ENCODE measurements at places on chromosomes 2 and 18.
A peak's percentile ranks its signal among the peaks of the same experiment; 100 is the strongest.

DNA sequence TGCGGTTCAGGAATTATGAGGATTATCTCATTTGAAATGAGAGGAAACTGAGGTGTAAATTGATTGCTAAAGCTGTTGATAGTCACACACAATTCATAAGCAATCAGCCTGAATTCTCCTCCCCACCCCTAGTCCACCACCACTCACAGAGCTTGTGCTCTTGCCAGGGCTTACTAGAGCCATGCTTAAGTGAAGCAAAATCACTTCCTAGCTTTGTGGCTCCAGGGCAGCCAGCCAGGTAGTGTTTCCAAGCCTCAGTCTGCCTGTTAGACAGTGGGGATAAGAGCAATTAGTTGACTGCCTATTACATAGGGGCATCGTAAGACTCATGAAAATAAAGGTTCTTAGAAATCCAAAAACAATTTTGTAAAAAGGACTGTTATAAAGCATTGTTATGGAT lies 87.2 kb downstream of the PKP4 start:
- DNase-seq: no peak

DNA sequence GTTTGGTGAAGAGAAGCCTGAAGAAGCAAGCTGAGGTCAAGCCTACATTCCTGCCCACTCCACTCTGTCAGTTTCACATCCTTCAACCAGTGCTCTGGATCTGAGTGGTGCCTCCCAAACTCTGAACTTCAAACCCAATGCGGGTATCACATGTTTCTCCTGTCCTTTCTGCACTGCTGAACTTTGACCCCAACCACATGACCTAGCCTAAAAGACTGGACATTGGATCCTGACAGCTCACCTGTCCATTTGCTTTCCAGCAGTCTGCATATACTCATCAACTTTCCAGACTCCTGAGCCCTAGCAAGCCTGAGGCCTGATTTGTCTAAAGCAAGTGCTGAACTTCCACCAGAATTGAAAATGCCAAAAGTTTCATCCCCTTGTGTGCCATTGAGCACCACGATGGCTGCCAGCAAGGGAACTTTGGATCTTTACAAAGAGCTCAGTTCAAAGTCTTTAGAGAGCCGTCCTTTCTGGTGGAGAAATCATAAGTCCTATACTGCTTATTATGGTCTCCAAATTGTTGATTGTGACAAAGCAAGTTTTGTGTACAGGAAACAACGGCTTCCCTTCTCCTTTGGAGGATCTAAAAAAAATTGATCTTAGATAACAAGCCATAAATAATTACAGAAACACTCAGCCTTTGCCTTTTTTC lies 37.6 kb upstream of the ITGA6 start:
- DNase-seq: no peak

- no peak for DNase-seq
Observed at GRCh38 chr2:121185571-121186074, 99.4 kb downstream of the TFCP2L1 start.

DNA sequence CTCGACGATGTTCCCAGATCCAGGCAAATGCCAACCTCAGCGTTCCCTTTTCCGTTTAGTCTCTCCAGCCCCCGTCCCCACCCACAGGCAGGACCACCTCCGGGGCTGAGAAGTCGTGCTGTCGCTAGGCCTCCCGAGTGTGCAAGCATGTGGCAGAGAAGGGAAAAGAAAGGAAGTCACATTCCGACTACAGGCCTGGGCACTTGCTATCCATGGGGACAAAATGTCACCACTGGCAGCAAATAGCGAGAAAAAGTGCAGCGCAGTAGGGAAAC lies 420 bp downstream of the PIGN start:
- peak; percentile 55 for DNase-seq

DNA sequence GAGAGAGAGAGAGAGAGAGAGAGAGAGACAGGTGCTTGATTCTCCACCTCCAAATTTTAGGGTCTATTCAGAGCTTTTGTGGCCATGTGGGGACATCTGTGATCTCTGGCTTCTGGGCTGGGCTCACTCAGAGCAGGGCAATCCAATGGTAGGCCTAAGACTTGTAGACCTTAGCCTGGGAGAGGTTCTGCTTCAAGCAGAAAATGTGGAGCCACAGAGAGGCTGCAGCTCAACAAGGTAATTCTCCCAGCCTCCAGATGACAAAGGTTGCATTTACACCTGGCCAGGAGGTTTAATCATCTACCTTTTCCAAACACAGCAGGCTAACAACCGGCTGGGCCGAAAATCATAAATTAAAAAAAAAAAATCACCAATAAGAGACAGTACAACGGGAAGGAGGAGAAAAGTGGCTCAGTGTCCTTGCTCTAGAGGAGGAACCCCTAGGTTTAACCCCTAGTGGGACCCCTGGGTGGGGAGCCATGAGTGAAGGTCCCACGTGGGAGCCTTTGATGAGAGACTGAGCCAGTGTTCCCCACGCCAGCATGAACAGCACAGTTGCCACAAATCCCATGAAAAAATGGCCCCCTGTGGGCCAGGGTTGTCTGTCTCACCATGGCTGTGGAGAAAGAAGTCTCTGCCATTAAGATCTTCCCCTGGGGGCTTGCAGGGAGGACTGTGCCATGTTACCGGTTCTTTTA lies 124.0 kb upstream of the GATA6 start:
- no peak for DNase-seq

GRCh38 chr2:163734401-163734800 lies 1.4 kb downstream of the FIGN start:
- DNase-seq: no peak

DNA sequence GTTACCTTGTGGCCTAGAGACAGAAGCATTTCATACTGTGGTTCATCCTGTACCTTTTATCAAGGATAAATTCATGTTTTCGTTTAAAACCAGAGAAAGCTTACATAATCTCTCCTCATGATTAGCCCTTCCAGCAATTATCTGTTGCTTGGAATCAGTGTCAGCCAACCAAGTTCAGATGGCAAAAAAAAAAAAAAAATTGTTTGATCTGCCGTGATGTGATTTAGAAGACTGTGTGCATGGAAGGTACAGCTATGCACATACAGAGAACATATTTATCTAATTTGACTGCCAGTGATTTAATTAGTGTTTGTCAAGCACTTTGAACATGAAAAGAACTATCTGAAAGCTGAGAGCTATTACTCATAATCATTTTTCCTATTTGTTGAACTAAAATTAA lies 180.9 kb downstream of the ZEB2 start:
- no peak for DNase-seq

- no peak for DNase-seq
Observed at GRCh38 chr2:52264488-52264887, 1232.6 kb upstream of the NRXN1 start.

DNA sequence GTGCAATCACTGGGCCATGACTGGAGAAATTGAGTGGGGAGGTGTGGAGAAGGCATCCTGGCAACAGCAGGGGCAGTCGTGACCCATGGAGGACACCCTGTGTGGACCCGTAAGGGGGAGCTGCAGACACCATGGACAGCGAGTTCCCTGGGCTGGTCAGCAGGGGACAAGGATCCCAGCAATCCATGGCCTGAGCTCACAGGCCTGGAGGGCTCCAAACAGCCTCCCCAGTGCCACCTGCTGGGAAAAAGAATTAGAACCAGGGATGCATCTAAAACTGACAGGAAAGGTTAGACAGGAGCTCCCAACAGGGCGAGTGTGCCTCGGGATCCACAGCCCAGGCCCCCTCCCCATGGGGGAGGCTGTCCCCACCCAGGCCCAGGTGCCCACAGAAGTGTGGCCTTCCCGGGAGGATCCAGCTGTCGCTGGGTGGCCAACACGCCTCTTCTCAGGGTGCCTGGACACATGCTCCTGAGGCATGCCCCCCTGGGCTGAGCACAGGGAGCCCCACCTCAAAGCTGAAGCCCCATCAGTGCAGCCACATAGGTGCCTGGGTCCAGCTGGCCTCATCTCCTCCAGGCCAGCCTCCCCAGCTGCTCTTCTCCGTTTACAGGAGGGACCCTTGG lies 20.5 kb upstream of the KIF1A start:
- no peak for DNase-seq

DNA sequence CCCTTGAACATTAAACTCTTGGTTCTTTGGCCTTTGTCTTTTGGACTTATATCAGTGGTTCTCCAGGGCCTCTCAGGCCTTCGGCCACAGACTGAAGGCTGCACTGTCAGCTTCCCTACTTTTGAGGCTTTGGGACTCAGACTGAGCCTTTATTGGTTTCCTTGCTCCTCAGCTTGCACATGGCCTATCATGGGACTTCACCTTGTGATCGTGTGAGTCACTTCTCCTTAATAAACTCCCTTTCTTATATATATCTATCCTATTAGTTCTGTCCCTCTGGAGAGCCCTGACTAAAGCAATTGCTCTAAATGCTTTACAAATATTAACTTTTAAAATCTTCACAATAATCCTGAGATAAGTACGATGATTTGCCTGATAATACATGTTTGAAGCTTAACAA lies 353.6 kb upstream of the TRIB2 start:
- DNase-seq: no peak

DNA sequence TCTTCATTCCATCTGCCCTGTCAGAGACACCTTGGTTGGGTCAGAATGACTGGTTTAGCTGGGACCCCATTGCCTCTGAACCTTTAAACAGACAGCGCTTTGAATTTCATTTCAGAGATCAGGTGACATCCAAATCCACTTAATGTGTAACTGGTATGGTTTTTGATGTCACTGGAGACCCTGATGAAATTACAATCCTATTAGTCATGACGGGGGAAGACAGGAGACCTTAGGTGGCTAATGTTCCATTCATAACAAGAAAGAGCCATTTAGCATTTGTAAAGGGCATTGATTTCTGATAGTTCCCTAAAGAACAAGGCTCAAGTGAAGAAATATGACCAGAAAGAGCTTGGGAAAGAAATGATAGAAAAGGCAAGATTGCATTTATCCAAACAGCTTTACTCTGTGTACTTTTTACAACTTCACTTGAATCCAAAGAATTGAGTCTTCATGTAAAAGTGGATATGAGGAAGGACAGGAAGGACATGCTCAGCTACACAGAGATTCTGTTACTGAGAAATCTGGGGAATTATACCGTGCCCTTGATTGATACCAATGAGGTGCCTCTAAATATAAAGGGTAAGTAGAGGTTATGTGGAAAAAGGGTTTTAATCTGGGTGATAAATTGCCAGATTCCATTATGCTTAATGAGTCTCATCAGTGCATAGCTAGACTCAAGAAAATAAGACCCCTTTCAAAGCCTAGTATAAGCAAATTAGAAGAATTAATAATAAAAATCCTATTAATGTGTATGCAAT lies 198.2 kb downstream of the NCKAP5 start:
- DNase-seq: no peak

DNA sequence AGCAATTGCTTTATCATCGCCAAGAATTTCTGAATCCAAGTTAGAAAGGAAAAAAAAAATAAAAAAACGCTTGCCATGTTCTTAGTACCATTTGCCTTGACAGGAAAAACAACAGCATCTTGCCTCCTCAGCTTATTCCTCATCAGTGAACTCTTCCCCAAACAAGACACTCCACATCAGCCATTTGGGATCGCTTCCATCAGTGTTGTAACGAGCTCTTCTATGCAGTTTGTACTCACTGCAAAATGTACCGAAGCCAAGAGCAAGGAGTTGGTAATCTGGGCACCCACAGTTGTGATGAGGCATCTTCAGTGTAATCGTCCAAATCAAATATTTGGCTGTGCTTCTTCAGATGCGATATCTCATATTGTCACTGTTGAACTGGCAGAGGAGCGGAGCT lies 503.7 kb downstream of the TMEM182 start:
- DNase-seq: no peak

DNA sequence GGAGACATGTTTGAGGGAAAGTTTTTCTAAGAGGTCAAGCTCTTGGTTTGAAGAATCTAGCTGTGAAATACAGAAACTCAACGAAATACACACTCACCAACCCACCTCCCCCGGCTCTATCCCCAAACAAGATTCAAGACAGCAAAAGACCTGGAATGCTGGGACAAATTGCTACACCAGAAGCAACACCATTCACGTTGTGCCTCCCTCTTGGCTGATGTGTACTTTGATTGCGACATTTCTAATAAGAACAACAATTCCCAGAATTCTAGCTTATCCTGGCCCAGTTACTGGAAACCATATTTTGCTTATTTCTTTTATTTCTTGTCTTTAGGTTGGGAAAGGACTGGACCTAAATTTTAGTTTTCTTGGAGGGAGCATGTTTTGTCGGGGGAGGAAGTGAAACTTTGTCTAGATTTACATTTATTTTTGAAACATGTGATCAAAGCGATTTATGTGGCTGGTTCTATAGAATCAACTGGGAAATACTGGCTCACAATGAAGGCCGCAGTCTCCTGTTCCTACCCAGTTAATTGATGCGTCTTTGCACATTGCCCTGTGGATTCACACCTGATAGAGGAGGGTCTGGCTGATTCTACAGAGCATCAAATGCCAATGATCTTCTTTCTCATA lies 29.6 kb upstream of the LPIN1 start:
- DNase-seq: no peak

GRCh38 chr2:95390272-95390880 lies 12.1 kb upstream of the FAHD2A start:
- DNase-seq: no peak

DNA sequence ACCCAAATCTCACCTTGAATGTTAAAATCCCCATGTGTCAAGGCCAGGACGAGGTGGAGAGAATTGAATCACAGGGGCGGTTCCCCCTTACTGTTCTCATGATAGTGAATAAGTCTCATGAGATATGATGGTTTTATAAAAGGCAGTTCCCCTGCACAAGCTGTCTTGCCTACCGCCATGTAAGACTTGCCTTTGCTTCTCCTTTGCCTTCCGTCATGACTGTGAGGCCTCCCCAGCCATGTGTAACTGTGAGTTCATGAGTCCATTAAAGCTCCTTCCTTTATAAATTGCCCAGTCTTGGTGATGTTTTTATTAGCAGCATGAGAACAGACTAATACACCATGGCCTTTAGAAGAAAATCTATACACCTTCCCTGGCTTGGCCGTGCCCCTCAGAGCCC lies 7.4 kb upstream of the MBP start:
- no peak for DNase-seq

GRCh38 chr2:34660741-34661140 lies 1061.6 kb upstream of the FAM98A start:
- no peak for DNase-seq

- no peak for DNase-seq
Observed at GRCh38 chr2:2400286-2401038, 69.4 kb upstream of the MYT1L start.

DNA sequence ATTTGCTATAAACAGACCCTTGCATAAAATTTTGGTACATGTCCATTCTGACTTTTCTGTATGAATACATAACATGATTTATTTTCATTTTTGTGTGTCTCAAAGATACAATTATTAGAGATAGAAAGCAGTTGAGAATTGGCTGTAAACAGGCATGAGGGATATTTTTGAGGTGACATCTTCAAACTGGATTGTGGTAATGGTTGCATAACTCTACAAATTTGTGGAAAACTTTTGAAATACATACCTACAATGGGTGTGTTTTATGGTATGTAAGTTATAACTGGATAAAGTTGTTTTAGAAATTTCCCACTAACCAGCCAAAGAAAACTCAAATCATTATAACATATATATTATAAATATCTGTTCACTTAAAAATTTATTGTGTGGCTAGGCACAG lies 39.6 kb downstream of the GREB1L start:
- no peak for DNase-seq

- no peak for DNase-seq
Observed at GRCh38 chr2:120133572-120134244, 89.5 kb downstream of the TMEM185B start.

- DNase-seq: no peak
Observed at GRCh38 chr18:75010689-75011088, 198.2 kb downstream of the PTGR3 start.

- no peak for DNase-seq
Observed at GRCh38 chr2:174561972-174562370, 35.6 kb downstream of the WIPF1 start.
